Left kidney (tissue), 8 donors: ENCODE measurements at places on chromosomes 7 and 10.

GRCh38 chr7:101085162-101085964, at the start of gene TRIM56:
TSS of gene TRIM56 (plus strand) at chr7:101085481. CDS start at chr7:101087313, 1,832 bp downstream.
- peak; percentile 82 for DNase-seq

DNA sequence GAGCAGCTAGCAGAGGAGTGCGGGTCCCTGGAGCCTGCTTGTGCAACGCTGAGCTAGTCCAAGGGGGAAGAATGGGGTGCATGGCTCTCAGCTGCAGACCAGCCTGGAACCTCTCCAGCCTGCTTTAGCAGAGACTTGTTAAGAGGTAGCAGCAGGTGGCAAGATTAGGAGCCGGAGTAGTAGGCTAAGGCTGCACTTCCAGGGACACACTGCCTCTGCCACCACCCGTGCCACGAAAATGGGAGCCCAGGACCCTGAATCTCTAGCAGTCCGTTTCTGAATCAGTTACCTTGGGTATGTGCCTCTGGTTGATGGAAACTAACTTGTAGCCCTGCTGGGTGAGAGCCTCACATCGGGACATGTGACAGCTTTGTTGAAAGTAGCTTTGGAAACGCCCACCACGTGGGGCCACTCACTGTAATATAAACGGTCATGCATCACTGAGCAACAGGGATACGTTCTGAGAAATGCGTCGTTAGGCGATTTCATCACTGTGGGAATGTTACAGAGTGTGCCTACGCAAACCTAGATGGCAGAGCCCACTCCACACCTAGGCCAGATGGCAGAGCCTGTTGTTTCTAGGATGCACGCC, 25.9 kb downstream of the HTRA1 start:
- peak; percentile 55 for DNase-seq

- DNase-seq, result no peak
These were observed 107.5 kb upstream of the GPR26 start for GRCh38 chr10:123558651-123559050.

- DNase-seq, result no peak
These were observed 563.4 kb downstream of the SH2D4B start for GRCh38 chr10:81101062-81101461.
